ENCODE measurements at places on chromosomes 3 and 15.

- no peak for DNase-seq
Measured at GRCh38 chr3:159113221-159113875, 311.5 kb downstream of the MFSD1 start.

GRCh38 chr3:58180940-58181587 is 29.7 kb downstream of the DNASE1L3 start:
- no peak for DNase-seq

DNA sequence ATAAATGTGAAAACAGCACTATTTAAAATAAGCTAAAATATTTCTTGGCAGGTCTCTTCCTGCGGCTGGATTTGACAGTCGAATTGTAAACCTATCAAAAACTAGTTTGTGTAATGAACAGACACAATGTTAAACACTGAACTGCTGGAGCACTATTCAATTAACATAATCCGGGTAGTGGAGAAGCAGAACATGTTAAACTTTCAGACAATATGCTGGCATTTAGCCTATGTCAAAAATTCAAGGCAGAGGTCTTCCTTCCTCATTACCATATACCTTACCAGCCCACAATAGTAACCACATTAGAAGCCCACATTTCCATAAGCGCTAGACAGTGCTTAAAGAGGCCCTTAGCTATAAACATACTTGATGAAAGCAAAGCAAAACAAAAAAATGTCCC is 1042.9 kb downstream of the ROBO1 start:
- no peak for DNase-seq

DNA sequence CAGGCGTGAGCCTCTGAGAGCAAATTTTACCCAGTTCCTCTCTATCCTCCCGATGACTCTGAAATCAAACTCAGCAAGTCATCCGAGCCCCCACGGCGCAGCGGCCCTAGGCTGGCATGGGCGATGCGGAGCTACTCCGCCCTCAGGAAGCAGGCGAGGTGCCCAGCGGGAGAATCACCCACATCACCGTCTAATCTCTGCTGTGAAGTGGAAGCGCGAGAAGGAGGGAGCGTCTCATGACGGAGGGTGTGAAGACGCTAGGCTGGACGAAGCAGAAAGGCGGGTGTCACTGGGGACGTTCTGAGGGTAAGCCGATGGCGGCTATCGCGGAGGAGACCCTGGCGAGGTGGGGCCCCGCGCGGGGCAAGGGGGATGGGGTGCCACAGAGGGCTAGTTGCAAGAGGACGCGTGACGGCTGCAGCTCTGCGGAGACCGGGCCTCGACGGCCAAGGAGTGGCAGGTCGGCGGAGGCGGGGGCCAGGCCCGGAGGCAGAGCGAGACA is 9.1 kb upstream of the GNAI2 start:
- DNase-seq = peak; percentile 35

DNA sequence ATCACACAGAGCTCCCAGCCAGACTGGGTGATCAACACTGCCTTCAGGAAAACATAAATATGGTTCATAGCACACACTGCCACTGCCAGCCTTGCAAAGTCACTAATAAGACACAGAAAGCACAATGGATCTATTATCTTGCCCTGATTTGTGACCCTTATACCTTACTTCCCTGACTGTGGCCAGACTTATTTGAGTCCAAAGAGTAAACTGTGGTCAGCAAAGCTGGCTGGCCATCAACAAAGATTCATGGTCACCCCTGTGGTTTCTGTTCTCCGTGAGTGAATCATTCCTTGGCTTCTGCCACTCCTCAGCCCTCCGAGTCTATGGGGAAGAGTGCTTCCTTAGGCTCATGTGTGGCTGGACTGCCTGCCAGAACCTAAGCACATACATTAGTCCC is 437.7 kb downstream of the RAP2B start:
- DNase-seq = no peak

GRCh38 chr3:79383402-79384012 is 384.3 kb downstream of the ROBO1 start:
- no peak for DNase-seq

DNA sequence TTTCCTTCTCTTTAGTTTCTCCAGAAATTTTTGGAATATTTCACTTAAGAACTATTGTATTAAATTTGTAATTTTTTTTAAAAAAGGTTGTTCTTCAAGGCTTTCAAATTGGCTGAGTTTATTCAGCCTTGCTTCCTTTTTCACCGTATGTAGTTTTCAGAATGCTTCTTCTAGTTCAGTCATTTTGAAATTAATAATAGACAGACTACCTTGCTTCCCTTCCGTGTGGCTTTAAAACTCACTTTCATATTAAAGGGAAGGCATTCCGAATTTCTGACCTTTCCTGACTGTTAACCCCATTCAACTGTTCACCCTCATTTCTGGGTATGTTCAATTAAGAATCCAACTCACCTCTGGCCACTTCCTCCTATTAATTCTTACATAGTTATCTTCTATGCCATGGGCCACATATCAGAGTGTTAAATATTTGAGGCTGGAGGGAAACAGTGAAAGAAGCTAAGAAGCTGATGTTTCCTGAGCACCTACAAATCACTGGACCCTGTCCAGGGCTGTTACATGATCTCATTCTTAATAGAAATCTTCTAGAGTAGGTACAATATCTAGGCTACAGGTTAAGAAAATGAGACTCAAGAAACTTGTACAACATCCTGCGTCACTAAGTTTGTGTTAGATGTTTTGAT is 237.5 kb downstream of the P3H2 start:
- DNase-seq = no peak

- no peak for DNase-seq
Measured at GRCh38 chr3:176755977-176756376, 441.3 kb downstream of the TBL1XR1 start.

- no peak for DNase-seq
Measured at GRCh38 chr15:29550834-29551465, 271.3 kb downstream of the TJP1 start.

DNA sequence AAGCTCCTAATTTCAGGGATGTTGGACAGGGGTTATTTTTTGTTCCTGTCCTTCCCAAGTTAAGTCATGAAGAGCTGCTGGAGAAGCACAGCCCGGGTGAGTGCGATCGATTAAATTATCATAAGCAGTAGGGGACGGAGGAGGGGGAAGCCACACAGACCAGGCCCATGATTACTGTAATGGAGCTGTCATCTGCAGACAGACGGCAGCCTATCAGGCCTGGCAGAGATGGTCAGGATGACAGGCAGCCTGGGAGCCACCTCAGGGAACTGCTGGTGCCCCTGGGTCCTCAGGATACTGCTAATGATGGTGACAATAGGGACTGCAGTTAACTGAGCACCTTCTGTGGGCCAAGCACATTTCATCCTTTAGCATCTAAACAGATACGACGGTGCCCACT is 147.7 kb downstream of the RAB11A start:
- DNase-seq = no peak

DNA sequence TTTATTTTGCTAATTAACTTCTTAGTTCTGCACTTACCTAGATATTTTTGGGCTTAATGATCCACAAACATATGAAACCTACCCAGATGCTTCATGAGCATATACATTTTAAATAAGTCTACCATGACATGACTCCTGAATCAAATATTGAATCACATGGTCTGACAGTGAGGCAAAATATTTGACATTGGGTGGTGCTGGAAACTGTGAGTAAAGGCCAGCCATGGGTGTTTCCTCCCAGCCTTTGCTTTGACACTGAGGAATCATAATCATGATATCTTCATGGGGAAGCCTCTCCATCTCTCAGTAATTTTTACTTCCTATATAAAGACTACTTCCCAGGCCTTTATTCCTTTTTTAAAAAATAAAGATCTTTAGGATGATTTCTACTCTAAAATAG is 22.8 kb upstream of the SSR3 start:
- no peak for DNase-seq

GRCh38 chr3:11739706-11740105 is 96.0 kb upstream of the VGLL4 start:
- no peak for DNase-seq

GRCh38 chr15:85389306-85389650 is 8.9 kb downstream of the AKAP13 start:
- DNase-seq = no peak

GRCh38 chr3:157063469-157063868 is 96.5 kb downstream of the CCNL1 start:
- no peak for DNase-seq

DNA sequence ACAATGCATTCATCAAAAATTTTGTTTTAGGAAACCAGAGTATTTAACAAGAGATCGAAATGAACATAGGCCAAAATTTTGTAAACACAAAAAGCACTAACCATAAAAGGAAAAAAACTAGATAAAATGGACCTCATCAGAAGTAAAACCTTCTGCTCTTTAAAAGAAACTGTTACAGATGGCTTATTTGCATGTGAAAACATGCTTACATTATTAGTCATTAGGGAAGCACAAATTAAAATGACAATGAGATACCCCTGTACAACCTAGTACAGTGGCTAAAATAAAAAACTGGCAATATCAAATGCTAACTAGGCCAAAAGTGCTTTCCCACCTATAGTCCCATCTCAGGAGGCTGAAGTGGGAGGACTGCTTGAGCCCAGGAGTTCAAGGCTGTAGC is 19.3 kb downstream of the UBR1 start:
- DNase-seq = no peak

GRCh38 chr3:53776494-53777101 is 69.6 kb downstream of the CHDH start:
- DNase-seq = no peak

DNA sequence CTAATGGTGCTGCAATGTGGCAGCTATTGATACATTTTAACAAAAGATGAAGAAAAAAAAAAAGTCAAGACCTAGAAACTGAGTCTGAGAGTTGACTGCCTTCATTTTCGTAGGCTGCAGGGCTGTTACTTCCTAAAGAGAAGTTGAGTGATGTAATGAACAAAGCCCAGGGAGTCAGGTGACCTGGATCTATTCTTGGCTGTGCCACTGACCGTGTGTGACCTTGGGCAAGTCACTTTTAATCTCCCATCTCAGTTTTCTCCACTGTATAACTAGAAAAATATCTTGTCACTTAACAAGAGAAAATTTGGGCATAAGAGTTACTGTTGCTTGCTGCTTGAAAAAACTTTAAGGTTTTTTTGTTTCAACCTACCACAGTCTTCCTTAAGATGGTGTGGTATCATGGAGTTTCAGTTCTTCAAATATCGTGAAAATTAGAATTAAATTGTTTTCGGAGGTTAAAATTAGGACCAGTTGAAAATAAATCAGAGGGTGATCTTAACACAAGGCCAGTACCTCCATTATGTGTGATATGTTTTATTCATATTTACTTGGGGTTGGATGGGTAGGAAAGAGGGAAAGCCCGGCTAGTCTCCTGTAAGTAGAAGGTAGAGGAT is 5.8 kb downstream of the FMN1 start:
- DNase-seq = no peak

- DNase-seq = no peak
Measured at GRCh38 chr15:86079508-86080266, at the start of gene AGBL1. Gene AGBL1 (plus strand): TSS chr15:86079871.

GRCh38 chr3:167501941-167502340 is 28.1 kb upstream of the SERPINI2 start:
- DNase-seq = no peak

GRCh38 chr3:139830817-139831216 is 104.2 kb upstream of the CLSTN2 start:
- no peak for DNase-seq

DNA sequence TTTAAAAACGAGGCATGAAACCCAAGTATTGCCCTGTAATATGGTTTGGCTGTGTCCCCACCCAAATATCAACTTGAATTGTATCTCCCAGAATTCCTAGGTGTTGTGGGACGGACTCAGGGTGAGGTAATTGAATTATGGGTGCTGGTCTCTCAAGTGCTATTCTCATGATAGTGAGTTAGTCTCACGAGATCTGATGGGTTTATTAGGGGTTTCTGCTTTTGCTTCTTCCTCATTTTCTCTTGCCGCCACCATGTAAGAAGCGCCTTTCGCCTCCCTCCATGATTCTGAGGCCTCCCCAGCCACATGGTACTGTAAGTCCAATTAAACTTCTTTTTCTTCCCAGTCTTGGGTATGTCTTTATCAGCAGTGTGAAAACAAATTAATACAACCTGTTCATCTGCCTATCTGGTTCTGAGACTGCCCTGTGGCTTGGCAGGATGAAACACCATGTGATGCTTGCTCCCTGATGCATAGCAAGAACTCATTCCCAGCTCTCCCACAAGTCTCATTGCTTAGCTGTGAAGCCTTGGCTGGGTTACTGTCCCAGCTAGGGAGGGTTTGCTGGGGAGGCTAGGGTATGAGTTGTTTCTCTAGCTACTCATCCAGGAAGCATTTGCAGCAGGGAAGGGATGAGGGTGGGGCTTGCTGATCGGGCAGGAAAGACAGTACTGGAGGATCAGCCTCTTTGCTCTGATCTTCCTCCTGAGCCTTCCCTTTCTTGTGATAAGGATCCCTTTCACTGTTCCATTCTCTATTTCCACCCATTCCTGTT is 3.7 kb upstream of the SQOR start:
- no peak for DNase-seq

DNA sequence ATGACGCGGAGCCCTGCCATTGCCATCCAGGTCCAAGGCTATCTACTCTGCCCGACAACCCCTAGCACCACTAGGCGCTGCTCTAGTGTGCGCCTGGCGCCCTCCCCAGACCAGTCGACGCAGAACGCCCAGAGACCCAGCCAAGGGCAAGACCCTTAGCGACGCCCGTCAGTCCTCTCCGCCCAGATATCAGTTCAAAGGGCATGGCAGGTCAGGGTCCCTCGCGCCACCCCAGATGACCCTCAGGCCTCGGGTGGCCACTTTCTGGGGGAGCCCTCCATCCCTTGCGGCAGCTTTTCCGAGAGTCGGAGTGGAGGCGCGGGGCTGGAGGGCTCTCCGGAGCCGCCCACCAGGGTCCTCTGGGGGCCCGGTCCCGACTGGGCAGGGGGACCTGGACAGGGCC is 371 bp upstream of the CLSTN2 start:
- DNase-seq = no peak

- DNase-seq = no peak
Measured at GRCh38 chr3:108728934-108729333, 28.3 kb downstream of the RETNLB start.

DNA sequence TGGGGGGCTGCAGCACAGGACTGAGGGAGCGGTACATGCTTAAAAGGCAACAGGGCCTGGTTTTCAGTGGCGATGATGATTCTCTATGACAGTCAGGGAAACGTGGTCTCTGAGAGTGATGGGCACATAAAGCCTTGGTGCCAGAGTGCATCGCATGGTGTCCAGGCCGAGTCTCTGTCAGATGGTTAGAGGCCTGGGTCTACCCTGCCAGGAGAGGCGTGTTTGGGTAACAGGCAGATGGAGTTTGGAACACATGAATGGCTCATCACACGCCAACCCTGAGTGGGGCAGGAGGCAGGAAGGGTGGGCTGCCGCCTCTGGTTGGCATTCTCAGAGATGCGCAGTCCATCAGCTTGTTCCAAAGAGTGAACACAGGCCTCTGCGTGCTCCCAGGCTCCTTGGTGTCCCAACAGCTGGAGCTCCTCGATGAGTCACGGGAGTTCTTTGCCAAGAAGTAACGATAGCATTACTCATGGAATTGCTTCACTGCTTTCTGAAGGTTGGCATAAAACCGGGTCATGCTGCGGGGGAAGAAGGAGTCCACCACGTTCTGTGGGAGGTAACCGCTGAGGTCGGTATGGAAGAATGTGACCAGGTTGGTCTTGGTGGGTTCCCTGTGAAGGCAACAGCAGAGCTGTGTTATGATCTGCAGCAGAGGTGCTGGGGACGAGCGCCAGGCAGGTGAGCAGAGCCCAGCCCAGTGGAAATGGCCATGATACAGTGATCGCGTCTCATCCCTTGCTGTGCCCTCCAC is 11.0 kb downstream of the STARD5 start:
- no peak for DNase-seq

GRCh38 chr3:124318014-124318413 is 326.1 kb upstream of the ROPN1 start:
- DNase-seq = no peak
